ENCODE measurements at places on chromosomes 2 and 18. TPM values are rescaled to one million over a fixed set of nuclear protein-coding genes. Genes with fewer than 3 reads are reported as not detected.

GRCh38 chr2:167832868-167833287 lies 414.5 kb downstream of the STK39 start:
- DNase-seq, result no peak

- no peak for DNase-seq
These were observed 5.3 kb upstream of the PLCL1 start for GRCh38 chr2:197799068-197799467.

POTEJ gene
- not detected for total RNA-seq

GRCh38 chr2:58006952-58007284 lies 39.7 kb upstream of the VRK2 start:
- DNase-seq, result no peak

GRCh38 chr2:234289834-234290590 lies 206.9 kb downstream of the ARL4C start:
- DNase-seq, result no peak

NIFK gene
- total RNA-seq, result 90.2 TPM
